ENCODE measurements at places on chromosomes 16 and 17. TPM values are rescaled to one million over a fixed set of nuclear protein-coding genes. Genes with fewer than 3 reads are reported as not detected.

DNA sequence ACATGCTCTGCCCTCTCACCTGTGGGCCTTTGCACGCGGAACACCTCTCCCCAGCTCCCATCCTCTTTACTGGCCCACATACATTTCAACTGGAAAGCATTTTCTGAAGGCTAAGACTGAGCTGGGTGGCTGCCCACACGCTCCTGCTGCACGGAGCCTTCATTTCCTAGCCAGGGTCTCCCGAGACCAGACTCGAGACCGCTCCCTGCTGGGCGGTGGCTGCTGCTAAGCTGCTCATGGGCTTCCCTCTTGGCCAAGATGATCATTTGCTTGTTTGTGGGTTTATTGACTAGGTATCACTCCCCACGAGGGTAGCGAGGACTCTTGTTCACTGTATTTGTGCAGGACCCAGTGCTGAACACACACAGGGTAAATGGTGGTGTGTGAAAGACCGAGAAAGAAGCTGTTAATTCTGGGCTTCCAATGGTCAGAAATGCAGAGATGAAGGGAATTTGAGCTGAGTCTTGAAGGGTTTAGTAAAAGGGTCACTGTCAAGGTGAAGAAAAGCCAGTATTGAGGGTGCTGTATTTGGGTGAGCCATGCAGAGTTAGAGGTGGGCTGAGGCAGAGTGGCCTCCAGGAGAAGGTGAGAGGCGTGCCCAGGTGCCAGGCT is 907 bp downstream of the TRAPPC2L start:
- peak; percentile 88 for DNase-seq

GRCh38 chr17:4101759-4102405 is 40.9 kb downstream of the ZZEF1 start:
- DNase-seq = no peak

DNA sequence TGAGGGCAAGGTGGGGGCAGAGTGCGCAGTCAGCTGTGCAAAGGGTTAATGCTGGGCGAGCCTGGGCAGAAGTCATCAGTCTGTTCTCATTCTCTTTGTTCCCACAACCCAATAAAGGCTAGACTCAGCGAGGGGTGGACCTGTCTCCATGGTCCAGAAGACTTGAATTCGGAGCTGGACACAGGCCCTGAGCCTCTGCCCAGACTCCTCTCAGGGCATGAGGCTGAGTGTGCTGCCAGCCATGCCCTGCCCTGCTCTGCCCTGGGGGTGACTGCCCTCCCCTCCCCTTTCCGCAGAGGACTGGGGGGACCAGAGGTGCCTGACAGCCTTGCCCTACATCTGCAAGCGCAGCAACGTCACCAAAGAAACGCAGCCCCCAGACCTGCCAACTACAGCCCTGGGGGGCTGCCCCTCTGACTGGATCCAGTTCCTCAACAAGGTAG is 54.5 kb downstream of the MRC2 start:
- DNase-seq = peak; percentile 54

- DNase-seq = no peak
Measured at GRCh38 chr16:79800016-79800608, 199.6 kb upstream of the MAF start.

GRCh38 chr16:84082835-84083569 is 33.7 kb downstream of the MBTPS1 start:
- no peak for DNase-seq

DNA sequence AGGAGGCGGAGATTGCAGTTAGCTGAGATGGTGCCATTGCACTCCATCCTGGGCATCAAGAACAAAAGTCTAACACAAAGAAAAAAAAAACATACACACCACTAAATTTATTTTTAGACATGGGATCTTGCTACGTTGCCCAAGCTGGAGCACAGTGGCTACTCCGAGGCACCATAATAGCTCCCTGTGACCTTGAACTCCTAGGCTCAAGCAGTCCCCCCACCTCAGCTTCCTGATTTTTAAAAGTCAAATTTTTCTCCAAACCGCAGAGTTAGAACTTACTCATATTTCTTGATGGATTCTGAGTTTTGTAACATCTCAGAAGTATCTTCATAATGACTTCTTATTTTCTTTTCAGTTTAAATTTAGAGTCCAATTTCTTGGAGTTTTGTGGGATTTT is 3.4 kb downstream of the CMTM4 start:
- peak; percentile 17 for DNase-seq

Gene HSPB9
- total RNA-seq = not detected

Gene ARHGDIG
- 5.0 TPM for total RNA-seq
